Activated naive CD4-positive, alpha-beta T cell (primary cell): ENCODE measurements at places on chromosomes 16 and 17.

GRCh38 chr17:48745381-48746275 is 17.1 kb upstream of the HOXB13 start:
- DNase-seq: no peak

DNA sequence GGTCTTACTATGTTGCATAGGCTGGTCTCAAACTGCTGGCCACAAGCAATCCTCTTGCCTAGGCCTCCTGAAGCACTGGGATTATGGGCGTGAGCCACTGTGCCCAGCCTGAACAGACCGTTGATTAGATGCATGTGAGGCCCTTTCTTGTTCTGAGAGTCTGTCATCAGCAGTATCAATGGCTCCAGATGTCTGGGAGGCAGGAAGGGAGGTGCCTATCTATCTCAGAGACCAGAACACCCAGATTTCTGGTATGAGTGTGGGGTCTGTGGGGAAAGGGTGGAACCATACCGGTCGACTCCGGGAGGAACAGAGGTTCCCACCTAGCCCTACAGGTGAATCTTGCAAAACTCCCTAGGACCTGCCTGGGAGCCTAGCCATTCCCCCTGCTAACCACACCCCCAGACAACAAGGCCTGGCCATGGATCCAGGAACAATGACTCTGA is 71.7 kb downstream of the PRKCB start:
- DNase-seq: no peak

DNA sequence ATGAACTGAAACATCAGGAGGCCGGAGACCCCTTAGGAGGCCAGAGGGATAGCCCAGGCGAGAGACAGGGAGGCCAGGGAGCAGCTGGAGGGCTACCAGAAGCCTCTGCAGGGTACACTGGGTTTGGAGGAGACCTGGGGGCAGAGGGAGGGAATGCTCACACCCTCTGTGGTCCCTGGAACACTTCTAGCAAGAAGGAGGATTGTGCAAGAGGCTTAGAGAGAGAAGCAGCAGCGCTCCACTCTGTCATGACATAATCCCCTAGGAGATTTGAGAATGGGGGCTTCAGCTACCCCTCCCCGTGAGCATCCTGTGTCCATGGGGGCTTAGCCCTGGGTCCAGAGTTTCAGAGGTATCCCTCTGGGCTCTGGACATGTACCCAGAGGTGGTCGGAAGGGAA is 15.8 kb downstream of the GPR142 start:
- no peak for DNase-seq

DNA sequence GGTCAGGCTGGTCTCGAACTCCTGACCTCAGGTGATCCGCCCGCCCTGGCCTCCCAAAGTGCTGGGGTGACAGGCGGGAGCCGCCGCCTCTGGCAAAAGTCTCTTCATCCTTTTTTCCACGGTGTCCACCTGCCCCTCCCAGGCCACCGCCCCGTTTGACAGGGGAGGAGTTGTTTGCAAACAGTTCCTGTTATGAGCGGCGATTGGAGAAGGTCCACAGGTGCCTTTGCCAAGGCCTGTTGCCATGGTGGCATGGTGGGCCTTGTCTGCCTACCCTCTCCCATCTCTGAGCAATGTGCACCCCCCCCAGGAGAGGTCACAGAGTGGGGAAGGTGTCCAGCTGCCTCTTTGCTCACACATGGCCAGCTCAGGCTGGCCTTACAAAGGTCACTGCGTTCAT is 16.0 kb upstream of the RAP1GAP2 start:
- DNase-seq: no peak

GRCh38 chr16:24272379-24272778 is 16.2 kb downstream of the CACNG3 start:
- no peak for DNase-seq
